ENCODE measurements at places on chromosomes 5 and 9.

GRCh38 chr5:149823375-149823774 is 93.3 kb downstream of the PPARGC1B start:
- DNase-seq: no peak

DNA sequence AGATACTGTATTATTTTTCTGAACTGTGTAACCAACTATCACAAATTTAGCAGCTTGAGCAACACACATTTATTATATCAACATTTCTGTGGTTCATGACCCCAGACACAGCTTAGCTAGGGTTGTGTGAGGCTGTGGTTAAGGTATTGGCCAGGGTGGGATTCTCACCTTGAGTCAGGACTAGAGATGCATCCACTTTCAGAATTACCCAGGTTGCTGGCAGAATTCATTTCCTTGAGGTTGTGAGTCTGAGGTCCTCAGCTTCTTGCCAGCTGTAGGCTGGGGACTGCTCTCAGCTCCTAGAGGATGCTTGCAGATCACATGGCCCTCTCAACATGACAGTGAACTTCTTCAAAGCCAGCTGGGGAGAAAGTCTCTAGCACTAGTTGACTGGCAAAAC is 122.5 kb upstream of the RASGRF2 start:
- no peak for DNase-seq

- no peak for DNase-seq
Observed at GRCh38 chr5:81117566-81117965, 115.6 kb upstream of the CKMT2 start.

DNA sequence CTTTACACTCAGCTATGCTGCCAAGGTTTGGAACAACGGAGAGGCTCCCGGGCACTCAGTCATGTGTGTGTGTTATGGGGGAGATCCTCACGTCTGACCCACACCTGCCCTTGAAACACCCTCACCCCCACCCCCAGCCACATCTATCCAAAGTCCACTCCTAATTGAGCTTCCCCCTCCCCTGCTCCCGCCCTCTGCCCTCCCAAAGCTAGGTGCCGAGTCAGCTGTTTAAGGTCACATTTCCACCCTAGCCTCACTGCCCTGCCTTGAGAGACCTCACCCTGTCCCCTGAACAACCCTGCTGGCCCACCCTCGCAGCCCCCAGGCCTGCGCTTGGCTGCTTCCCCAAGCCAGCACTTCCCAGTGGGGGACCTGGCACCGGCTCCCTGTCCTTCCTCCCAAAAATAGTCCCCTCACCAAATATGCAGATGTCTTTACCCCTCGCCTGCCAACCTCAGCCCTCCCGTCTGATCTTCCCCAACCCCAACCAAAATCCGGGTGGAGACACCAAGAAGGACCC is 36.0 kb downstream of the GLDC start:
- DNase-seq: no peak

DNA sequence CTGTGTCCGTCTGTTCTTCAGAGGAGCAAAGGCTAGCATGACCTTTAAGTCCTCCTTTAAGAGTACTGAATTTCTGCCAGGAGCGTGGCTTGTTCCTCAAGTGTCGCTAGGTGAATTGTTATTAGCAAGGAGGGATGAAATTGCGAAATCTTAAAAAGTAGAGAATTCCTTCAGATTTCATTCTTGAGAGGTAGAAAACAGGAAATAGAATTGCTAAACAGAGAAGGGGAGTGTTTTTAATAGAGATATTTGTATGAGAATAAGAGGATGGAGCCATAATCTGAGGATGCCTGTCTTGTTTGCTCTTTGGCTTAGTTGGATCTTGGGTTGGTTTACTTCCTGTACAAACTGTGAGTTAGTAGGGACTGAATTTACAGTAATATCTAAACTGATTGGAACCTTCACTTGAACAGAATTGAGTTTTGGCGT is 39.2 kb downstream of the EXOSC2 start:
- DNase-seq: no peak

GRCh38 chr9:30713243-30713642 is 1671.2 kb upstream of the ACO1 start:
- DNase-seq: no peak

DNA sequence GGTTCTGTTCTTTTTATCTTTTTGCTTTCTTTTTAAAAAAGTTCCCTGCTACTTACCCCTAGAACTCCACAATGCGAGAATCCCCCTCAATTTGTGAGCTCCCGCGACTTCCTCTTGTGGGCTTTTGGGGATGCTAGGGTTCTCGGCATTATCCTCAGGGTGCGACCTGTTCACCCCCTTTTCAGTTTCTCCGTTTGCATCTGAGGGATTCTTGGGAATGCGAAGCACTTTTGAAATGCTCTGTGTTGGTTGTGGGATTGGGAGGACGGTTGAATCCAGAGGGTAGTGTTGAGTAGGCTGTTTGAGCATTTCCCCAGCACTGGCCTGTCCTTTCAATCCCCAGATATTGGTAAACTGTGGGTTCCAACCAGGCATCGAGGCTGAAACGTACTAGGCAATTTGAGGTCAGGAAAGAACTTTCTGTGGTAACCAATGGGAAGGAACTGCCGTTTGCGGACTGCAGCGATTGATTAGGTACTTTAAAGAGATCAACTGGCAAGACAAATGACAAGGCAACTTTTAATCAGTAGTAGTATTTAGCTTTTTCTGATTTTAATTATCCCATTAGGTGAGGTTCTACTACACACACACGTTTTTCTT is 415 bp downstream of the XRCC4 start:
- DNase-seq: no peak

DNA sequence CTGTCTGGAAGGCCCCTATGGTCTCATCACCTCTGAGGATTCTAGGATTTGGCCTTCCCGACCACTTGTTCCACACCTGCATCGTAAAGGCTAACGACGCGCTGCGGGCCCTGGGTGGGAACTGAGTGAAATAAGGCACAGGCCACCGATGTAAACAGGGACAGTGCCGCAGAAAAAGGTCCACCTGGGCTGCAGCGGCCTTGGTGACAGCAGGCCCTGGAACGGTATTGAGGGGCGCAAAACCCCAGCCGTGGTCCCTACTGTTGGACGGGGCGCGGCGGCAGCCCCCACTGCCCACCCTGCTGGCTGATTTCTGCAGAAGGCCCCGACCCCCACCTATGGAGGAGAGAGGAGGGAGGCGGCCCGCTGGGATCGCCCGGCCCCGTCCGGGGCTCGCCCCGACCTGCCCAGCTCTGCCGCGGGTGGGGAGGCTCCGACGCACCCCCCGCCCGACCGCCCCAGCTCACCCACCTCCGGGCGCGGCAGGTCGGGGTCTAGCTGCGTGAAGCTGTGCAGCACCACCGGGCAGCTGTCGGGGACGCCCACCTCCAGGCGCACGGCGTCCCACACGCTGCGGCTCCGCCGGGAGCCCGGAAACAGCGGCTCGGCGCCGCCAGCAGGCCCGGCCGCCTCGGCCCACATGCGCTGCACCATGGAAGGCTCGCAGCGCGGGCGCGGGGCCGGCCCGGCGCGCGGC is 391 bp downstream of the RALGDS start:
- no peak for DNase-seq

DNA sequence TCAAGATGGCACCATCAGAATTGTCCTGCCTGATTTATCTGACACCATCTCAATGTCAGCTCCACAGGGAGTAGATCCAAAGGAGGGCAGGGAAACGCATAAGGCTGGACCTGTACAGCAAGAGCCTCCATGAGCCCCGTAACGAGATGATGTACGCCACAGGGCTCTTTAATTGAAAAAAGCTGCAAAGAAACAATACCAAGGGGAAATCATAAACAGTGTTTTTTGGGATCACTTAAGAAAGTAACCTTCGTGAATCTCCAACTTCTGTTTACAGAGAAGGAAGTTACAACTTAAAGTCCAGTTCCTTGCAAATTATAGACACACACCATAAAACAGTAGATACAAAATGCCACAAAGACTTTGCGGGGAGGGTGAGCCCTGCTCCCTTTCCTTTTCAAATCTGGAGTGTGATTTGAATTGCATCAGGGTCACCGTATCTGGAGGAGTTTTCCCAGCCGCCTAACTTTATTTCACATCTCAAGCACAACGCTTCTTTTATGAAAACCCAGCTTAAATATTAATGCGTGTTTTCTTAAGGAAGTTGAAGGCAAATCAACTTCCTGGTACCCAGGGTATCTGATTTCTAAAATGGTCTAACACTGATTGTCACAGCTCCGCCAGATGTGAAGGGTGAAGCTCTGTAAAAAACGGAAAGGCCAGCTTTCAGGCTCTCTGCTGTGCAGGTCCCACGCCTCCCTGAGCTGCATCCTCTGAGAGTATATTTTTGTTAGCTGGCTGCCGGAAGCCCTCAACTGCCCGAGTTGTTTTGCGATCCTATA is 88.9 kb downstream of the EBF1 start:
- no peak for DNase-seq

DNA sequence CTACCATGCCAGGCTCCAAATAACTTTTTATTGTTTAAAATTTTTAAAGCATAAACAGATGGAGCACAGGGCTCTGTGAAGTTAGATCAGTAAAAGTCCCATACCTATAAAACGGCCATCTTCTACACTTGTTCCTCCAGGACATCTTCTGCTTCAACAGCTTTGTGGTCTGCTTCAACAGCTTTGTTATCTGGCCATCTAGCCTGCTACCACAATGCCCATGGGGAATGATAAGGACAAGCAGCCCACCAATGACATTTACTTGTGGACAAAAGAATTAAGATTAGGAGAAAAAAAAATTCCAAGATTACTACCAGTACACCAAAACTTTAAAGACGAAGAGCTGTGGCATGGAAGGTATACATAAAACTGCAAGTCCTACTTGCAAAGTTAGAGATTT is 2.2 kb upstream of the VPS13A start:
- no peak for DNase-seq

GRCh38 chr9:12155401-12156134 is 537.6 kb upstream of the TYRP1 start:
- DNase-seq: no peak

- DNase-seq: no peak
Observed at GRCh38 chr5:674630-675011, 18.5 kb downstream of the TPPP start.

- DNase-seq: no peak
Observed at GRCh38 chr5:97094579-97095317, 47.7 kb downstream of the LIX1 start.

DNA sequence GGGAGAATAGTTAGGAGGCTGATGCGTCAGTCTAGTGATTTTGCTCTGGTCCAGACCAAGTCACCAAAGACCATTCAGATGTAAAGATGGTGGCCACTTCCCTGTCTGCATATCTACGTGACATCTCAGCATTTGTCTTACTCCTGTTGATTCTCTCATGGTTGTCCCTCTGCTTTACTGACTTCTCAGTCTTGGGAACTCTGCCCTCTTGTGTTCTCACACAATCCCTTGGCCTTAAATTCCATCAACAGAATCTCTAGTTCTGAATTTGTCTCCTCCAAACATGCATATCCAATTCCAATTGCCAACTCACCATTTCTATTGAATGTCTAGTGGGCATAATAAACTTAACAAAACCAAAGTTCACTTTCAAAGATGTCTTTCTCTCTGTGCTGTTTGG is 147.8 kb downstream of the SLC24A2 start:
- DNase-seq: no peak

DNA sequence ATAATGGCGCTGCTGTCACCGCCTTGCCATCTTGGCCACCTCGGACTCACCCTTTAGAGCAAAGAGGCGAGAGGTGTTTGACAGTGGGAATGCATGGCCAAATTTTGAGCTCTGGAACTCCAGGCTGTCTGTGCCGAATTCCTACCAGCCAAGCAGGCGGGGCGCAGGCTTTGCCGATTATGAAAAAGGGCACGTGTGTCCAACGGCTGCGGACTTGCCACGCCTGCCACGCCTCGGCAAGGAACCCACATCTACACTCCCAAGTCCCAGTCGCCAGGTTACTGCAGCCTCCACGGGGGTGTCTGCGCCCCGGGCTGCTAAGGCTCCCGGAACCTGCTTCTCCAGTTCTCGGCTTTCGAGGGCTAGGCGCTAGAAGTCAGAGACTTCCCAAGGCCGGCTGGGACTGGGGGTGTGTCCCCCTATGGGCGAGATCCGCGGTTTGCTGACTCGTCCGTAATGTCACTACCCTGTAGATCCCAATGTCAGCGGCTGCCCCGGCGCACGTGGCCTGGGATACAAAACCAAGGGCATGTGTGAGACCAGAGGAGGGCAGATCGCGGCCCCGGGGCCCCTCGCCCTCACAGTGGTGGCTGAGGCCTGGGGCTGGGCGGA is 2.8 kb downstream of the NPR3 start:
- DNase-seq: no peak

- no peak for DNase-seq
Observed at GRCh38 chr5:112637343-112637742, 100.3 kb upstream of the APC start.

- DNase-seq: no peak
Observed at GRCh38 chr9:104258296-104259011, 164.3 kb downstream of the SMC2 start.

DNA sequence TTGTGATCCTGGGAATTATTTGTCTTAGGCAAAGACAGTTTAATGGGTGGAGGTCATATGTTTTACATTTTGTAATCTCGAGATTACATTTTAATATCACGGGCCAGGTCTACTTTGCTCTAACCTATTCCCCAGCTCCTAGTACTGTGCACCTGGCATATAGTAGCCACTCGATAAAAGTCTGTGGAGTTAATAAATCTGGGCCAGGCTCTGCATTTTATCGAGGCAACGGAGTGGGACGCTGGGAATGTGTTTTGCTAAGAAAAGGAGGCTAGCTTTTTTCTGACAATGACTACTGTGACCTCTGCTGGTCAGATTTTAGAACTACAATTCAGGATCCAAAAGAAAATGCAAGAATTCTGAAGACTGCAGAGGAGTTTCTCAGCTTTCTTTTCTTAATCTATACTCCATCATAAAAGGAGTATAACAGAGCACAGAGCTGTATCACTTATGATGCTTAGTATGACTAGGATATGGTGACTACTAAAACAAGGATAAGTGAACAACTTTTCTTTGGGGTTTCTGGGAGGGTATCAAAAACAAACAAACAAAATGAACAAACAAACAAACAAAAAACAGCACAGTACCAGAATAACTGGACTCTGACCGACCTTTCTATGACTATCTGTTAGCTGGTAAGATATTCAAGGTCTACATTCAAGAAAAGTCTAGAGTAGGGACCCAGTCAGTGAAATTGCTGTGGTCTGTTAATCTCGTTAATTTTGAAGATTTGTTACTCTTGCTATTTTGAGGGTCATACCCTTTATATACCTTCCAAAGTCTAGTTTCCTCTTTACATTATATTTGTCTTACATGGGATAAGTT is 46.1 kb upstream of the CER1 start:
- DNase-seq: no peak

DNA sequence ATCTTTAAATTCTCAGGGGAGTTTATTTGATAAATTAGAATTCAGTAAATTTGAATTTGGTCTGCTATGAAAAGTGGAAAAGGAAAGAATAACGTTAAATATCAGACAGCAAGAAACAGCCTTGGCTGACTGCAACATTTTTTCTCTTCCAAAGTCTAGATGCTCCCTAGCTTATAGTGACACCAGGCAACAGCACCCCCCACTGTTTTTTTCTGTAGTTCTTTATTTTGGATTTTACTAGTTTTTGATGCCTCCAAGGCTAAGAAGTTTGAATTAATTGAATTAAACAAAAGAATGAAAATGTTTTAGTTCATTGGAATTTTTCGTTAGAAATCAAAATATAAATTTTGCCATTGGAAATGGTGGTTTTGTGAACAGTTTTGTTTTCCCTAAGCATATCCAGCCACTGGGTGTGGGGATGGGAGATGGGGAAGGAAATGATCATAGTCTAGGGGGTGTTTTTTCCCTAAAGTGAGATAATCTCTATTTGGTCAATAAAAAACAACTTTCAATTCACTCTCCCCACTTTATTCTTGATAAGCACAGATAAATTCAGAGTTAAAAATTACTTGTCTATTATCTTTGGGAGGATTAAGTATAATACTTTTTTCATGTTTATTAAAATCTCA is 199.3 kb upstream of the CD180 start:
- no peak for DNase-seq

GRCh38 chr5:159916841-159917761 is 819 bp downstream of the ADRA1B start:
- DNase-seq: no peak

All from AG04449 (cell line).